ENCODE measurements at places on chromosomes 6 and 20. TPM values are rescaled to one million over a fixed set of nuclear protein-coding genes. Genes with fewer than 3 reads are reported as not detected.

The CASS4 gene
- polyA plus RNA-seq: 0.34 TPM

The RIPOR3 gene
- polyA plus RNA-seq: 12.9 TPM

The SIRPB1 gene
- 0.63 TPM for polyA plus RNA-seq

The NKX2-4 gene
- not detected for polyA plus RNA-seq

The BHLHE23 gene
- polyA plus RNA-seq: not detected

The TRIM15 gene
- not detected for polyA plus RNA-seq

The DZANK1 gene
- polyA plus RNA-seq: 0.79 TPM

The SLC17A2 gene
- not detected for polyA plus RNA-seq

The SERPINB6 gene
- polyA plus RNA-seq: 172 TPM

The PBOV1 gene
- polyA plus RNA-seq: not detected

The IRF4 gene
- 0.41 TPM for polyA plus RNA-seq

The RIMS1 gene
- polyA plus RNA-seq: 0.02 TPM

The ASIP gene
- 8.0 TPM for polyA plus RNA-seq

The HLA-DOA gene
- 1.2 TPM for polyA plus RNA-seq

The TSPO2 gene
- polyA plus RNA-seq: not detected

The ADGRF1 gene
- polyA plus RNA-seq: not detected

The EYA4 gene
- 4.3 TPM for polyA plus RNA-seq

The IL17F gene
- polyA plus RNA-seq: not detected
